ENCODE measurements at places on chromosomes 13 and 19.

GRCh38 chr13:75305059-75305458, 176.9 kb downstream of the TBC1D4 start:
- peak; percentile 91 for DNase-seq

DNA sequence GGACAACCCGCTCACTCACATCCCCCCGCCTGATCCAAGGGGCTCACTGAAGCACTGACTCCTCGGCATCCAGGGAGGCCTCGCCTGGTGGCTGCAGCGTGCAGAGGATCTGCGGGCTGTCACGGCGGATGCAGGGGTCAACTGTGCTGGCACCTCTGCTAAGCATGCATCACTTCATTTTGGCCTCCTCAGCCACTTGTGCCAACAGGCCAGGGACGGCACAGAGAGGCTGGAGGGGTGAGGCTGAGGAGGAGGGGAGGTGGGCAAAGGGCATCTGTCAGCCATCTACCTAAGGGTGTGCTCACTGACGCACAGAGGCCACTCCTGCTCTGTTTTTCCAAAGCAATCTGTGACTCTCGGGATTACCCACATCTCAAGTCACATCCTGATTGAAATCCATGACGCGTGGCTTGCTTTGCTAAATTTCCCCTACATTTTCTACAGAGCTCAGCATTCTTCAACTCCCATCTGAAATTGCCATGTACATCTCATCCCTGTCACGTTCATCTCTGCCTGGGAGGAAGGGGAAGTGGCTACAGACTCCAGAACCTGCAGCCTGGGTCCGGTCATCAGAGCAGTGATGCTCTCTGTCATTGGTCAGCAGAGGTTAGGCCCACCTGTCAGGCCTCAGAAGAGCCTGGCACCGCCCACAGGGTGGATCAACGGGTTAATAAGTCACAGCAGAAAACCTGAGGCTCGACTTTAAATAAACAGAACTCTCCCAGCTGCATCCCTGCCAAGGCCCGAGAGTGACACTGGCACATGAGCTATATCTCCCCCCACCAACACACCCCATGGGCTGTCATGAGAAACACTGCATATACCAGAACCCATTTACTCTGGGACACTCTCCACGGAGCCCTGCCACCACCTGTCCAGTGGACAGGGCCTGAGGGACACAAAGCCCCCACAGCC, 17.6 kb downstream of the ELL start:
- no peak for DNase-seq

DNA sequence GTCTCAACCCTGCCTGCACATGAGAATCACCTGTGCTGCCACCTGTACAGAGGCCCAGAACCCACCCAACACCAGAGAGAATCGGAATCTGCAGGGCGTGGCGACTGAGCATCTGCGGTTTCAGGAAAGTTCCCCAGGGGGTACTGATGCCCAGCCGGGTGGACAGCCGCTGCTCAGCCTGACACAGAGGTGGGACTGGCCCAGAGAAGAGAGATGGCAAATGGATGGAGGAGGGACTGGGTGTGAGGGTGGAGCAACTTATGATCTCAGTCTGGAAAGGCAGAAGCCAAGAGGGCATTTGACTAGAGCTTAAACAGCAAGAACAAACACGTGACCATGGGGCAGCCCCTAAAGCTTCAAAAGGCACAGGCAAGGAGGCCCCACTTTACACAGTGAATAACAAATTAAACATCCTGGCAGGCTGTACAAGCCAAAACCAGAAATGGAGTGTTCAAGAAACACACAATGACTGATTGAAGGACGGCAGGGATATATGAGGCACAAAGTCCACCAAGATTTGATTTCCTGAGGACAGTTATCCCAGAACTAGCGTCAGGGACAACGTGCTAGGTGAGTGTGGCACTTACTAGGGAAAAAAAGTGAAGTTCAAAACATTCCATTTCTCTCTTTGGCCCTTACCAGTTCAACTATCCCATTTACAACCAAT, 3.1 kb downstream of the RANBP3 start:
- DNase-seq = no peak

- DNase-seq = no peak
Observed at GRCh38 chr13:111265701-111266035, 54.8 kb upstream of the TEX29 start.

- DNase-seq = peak; percentile 25
Observed at GRCh38 chr13:96090240-96091101, 564 bp downstream of the HS6ST3 start.

DNA sequence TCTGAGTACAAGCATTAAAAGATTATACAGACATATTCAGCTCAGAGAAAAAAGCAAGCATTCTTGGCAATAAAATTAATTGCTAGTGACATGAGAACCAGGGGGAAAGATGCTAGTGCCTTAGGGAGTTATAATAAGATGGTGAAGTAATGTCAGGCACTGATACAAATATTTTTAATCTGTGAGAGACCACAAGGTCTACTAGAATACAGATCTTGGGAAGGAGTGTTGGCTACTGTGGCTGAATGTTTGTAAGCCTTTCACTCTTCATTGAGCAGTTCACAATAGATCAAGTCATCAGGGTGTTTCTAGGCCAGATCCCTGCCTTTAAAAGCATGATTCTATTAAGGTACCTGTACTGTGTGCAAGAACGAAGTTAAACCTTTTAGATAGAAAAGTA, 16.4 kb downstream of the FREM2 start:
- DNase-seq = no peak

- DNase-seq = peak; percentile 25
Observed at GRCh38 chr19:30799865-30800755, 427.9 kb downstream of the ZNF536 start.

DNA sequence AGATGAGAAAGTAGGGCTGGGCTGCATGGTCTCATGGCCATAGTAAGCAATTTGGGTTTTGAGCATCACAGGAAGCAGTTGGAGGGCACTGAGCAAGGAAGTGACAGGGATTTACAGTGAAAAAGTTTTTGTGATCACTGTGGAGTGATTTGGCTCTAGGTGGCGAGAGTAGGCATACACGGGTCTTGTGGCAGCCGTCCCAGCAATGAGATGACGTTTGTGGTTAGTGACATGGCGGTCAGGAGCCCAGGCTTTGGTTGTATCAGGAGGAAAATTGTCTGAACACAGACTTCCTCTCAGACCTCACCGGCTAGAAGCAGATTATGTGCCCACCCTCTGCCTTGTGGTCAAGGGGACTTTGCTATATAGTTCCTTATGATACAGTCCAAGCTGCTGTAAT, 3.3 kb downstream of the ZNF444 start:
- DNase-seq = peak; percentile 22

GRCh38 chr19:31408460-31409124, 59.4 kb upstream of the TSHZ3 start:
- no peak for DNase-seq

GRCh38 chr19:491146-491741, 5.0 kb upstream of the MADCAM1 start:
- DNase-seq = peak; percentile 72

GRCh38 chr13:49062297-49062896, 86.7 kb downstream of the FNDC3A start:
- DNase-seq = peak; percentile 72

GRCh38 chr19:7488736-7489353, at the start of gene PEX11G:
Gene PEX11G (minus strand): TSS chr19:7489035. CDS start chr19:7489010, 25 bp downstream.
- DNase-seq = peak; percentile 95

DNA sequence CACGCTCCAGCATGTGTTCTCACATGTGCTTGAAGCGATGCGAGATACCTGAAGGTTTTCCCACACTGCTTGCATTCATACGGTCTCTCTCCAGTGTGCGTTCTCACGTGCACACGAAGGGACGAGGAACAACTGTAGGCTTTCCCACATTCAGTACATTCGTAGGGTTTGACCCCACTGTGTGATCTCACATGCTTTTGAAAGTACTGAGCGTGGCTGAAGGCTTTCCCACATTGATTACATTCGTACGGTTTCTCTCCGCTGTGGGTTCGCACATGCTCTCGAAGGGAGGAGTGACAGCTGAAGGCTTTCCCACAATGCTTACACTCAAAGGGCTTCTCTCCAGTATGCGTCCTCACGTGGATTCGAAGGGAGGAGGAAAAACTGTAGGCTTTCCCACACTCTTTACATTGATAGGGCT, 11.3 kb downstream of the ZNF77 start:
- no peak for DNase-seq

GRCh38 chr19:2805261-2805900, 14.3 kb upstream of the ZNF554 start:
- DNase-seq = no peak

- no peak for DNase-seq
Observed at GRCh38 chr19:56245121-56245740, 27.3 kb upstream of the EDDM13 start.

DNA sequence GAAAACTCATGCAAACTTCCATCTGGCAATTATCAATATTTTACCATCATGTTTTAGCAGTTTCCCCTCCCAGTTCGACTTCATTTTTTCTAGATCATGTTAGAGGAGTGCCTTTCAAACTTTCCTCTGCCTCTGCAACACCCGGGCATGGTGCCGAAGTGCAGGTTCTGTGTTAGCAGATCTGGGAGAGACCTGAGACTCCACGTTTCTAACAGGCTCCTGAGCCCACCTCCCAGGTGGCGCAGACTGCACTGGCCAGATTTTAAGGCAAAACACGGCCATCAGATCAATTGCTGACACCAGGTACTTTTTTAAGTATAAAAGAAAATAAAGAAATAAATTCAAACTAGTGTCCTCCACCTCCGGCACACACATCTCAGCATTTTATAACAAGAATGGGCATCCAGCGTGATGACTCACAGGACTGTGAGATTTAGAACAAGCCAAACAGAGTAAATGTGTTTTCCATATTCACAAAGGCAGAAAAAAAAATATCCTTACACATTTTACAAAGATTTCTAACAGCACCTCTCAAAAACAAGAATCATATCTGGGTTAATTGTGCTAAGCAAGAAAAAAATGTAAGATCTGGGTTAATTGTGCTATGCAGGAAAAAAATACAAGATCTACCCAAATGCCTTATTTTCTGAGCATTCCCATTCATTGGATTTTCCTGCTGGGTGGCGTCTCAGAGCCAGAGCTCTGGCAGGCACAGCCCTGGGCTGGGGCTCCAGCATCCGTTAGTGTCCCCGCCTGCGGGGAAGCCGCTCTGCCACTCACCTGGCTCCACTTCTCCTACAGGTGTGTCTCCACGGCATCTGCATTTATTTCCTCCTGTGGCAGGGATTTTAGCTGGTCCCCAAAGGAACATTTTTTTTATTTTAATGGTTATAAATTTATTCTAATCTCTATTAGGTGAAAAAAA, 127.9 kb upstream of the SOX1 start:
- DNase-seq = no peak

DNA sequence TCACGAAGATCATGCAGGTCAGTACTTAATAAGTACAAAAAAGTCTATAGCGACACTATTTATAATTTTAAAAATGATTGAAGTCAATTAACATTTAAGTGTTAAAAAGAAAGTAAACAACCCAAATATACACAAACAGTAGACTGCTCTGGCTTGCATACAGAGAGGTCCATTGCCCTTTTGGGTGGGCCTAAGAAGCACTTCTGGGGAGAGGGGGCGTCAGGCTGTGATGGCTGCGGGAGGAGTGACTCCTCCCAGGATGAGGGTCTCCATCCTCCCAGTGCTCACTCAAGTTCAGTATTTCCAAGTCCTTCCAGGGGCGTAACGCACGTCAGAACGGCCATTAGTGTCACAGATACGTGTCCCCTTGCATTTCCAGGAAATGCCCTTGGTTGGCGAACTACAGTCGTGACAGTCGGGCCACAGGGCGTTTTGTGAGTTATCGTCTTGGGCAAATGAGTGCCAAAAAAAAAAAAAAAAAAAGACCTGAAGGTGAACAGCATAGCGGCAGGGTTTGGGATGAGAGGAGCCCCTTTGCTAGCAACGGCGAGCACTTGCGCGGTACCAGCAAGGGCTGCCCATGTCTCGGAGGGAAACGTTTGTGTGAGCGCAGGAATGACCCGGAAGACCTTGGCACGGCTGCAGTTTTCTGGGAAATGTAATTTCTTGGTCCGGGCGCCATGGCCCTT, at the start of gene SCGB2B2:
Gene SCGB2B2 (minus strand): TSS at position 463 of the 689 bp plus-strand sequence. CDS start 82,596 bp downstream, outside the sequence.
- DNase-seq = peak; percentile 95

DNA sequence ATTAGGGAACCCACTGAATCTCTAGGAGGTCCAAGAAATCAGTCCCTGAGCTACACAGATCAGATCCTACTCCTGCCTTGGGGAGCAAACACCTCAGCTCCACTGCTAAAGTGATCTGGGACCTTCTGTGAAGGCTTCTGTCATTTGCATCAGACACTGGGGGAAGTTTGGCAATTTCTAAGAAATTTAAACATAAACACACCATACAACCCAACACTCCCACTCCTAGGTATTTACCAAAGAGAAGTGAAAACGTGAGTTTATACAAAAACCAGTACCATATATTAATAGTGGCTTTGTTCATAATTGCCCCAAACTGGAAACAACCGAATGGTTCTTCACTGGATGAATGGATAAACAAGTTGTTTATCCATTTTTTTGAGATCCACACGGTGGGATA, 7.3 kb upstream of the TYROBP start:
- no peak for DNase-seq

DNA sequence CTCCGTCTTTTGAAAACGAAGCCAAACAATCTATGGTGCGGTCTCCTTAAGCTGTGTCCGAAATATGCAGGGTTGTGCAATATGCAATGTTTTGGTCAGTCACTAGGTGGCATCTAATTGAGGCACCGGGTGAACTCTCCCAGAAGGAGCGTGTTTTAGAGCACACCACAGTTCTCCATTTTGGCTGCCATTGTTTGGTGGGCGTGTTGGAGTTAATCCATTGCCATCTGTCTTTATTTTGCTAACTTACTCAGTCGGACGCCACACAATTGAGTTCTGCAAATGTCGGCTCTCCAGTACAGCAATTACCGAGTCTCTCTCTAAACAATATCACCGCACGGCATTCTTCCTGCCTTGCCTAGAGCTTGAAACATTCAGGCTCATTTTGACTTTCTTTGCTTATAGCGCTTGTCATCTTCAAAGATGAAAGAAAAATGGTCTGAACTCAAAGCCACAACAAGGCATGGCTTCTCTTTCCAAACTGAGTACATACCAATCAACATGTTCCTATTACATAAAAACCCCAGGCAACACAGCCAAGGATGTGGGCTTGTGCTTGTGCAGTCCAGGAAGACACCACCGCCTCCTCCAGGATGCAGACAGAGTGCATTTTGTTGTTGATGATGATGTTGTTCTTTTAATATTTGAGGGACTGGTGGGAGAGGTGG, 182.0 kb upstream of the SERP2 start:
- DNase-seq = peak; percentile 71

GRCh38 chr13:59701261-59701660, 462.5 kb downstream of the DIAPH3 start:
- DNase-seq = peak; percentile 37

DNA sequence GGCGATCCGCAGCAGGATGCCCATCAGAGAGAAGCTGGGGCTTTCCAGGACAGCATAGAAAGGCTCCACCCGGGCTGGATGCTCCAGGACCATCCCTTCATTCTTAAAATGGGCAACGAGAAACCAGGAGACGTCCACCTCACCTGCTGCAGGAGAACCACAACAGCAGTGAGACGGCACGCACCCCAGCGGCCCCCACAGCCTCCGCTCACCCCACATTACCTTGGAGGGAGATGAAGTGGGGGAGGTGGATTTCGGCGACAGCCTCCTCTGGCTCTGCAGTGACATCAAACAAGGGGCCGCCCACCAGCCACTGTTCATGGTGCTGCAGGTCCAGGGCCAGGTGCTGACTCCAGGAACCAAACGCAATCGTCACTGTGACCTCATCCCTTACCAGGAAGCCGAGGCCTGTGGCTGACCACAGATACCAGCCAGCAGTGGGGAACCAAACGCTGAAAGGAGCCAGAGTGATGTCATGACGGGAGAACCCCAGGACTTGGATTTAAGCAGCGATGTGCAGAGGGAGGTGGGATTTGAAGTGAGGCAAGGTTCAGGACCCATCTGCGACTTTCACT, 25.1 kb downstream of the CARD8 start:
- no peak for DNase-seq

Data from erythroblast (primary cell).